Effector memory CD8-positive, alpha-beta T cell (primary cell): ENCODE measurements at places on chromosomes 5 and 9.

DNA sequence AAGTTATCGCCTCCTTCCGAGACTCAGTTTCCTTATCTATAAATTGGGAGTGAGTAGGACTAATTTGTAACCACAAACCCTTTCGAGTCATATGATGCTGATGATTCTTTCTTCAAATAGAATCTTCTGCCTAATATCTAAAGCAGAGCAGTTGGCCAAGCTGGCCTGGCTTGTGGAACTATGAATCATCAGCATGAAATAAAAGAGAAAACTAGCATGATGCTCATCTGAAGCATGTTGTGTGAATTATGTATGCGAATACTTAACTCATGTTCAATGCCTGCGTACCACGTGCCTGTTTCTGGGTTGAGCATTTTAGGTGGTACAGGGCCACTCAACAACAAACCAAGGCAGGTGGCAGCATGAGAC lies 15.0 kb upstream of the ORM1 start:
- DNase-seq, result no peak

GRCh38 chr5:125710745-125711144 lies 712.5 kb upstream of the GRAMD2B start:
- no peak for DNase-seq

DNA sequence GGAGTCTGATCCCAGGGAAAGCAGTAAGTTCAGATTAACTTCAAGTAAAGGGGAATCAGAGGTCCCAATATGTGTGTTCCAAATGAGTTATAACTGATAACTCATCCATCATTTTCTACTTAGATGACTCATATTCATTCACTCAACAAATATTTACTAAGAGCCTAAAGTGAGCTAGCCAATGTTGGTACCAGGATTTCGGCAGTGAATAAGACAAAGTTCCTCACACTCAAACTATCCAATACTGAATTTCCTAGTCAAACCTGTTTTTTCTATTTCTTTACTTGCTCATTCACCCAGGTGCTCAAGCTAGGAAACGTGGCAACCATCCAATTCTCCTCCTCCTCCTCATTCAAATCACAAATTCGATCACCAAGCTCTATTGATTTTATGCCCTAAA lies 25.8 kb downstream of the FBXW2 start:
- DNase-seq, result no peak

DNA sequence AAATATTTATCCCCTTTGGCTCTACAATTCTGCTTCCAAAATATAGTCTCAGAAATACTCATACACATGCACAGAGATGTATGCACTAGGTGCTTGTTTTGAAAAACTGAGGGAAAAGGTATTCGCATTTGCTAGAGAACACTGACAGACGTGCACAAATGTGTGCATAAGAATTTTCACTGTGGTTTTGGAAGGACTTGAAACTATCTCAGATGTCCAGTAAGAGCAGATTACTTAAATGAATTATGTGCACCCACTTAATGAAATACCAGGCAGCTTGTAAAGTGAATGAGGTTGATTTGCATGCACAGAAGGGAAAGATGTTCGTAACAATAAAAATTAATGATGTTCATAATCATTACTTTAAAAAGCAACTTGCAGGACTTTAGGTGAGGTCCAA lies 48.4 kb downstream of the SEC61B start:
- DNase-seq, result no peak

DNA sequence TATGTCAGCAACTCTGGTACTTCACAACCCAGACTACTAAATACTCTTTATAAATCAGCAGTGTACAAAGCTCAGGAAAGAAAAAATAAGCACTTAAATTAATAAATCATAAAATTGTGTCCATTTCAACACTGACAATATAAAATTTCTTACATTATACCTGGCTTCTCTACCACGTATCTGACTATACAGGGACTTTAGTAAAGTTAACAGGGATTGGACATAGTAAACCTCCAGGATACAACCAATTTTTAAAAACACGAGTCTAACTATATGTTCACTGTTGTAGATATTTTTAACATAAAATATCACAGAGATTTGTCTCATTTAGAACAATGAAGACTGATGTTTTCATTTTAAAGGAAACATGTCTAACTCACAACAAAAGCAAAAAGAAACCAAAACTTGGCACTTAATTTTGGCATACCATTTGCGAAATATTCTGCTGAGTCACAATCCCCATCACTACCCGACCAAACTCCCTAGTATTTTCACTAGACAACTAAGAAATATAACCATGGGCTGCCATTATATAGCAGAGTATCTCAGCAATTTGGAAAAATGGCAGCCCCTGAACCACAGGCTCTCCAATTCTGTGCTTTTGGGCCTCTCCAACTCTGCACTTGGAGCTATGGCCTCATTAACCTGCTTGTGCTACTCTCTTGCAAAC lies 14.4 kb downstream of the FAM169A start:
- no peak for DNase-seq
